ENCODE measurements at places on chromosomes 4 and X.

- DNase-seq, result no peak
These were observed 88.9 kb downstream of the RASL11B start for GRCh38 chr4:52951016-52951415.

- DNase-seq, result no peak
These were observed 60.3 kb upstream of the ANTXR2 start for GRCh38 chr4:80133240-80133783.

- no peak for DNase-seq
These were observed 193.8 kb upstream of the CXorf51B start for GRCh38 chrX:146615628-146616348.

- no peak for DNase-seq
These were observed 5.5 kb upstream of the IL15 start for GRCh38 chr4:141630854-141631253.

DNA sequence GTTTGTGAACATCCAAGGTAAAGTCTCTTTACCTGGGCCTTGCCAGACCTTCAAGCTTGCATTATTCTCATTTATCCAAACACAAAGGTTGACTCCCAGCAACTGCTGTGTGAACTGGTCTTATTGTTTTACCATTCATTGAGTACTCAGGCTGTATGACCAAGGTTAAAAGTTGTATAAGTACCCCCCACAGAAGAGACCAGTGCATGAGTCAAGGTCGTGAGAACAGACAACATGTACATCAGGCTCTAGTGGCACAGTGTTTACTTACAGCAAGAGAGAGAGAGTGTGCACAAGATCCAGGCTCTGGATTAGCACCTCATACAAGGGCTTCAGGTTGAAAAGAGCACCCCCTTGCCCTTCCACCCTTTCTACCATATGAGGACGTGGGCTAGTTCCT is 77.4 kb upstream of the EFNB1 start:
- no peak for DNase-seq

DNA sequence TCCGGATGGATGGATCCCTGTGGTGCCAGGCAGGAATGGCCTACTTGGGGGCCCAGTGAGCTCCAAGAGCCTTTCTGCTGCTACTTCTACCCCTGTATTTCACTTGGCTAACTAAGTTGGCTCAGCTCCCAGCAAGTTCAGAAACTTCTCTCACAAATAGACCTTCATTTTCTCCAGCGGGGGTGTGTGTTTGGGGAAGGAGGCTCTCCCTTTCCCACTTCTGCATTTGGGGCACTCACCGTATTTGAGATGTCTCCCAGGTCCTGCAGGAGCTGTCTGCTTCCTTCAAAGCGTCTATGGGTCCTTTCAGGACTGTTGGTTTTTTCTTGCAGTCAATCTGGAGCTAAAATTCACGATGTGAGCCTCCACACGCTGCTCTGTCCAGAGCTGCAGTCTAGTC is 197.7 kb downstream of the SPANXN3 start:
- DNase-seq, result no peak

DNA sequence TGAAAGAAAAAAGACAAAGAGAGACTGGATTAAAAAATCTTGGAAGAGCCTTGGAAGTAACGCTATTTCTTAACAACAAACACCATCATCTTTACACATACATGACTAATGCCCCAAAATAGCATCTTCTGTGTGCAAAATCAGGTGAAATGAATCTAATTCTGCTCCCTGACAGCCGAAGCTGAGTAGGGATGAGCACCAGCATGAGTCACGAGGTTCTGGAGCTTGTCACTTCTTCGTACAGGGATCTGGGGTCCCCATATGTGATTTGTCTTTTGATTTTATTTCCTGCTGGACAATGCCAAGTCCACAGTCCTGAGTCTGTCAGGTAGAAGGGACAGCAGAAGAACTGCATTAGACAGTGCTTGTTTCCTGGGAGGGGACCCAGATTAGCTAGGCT is 55.9 kb downstream of the OSTC start:
- no peak for DNase-seq

- peak; percentile 51 for DNase-seq
These were observed 126.7 kb upstream of the MBNL3 start for GRCh38 chrX:132615391-132616131.

- no peak for DNase-seq
These were observed 41.0 kb downstream of the CD99L2 start for GRCh38 chrX:150857453-150857852.

DNA sequence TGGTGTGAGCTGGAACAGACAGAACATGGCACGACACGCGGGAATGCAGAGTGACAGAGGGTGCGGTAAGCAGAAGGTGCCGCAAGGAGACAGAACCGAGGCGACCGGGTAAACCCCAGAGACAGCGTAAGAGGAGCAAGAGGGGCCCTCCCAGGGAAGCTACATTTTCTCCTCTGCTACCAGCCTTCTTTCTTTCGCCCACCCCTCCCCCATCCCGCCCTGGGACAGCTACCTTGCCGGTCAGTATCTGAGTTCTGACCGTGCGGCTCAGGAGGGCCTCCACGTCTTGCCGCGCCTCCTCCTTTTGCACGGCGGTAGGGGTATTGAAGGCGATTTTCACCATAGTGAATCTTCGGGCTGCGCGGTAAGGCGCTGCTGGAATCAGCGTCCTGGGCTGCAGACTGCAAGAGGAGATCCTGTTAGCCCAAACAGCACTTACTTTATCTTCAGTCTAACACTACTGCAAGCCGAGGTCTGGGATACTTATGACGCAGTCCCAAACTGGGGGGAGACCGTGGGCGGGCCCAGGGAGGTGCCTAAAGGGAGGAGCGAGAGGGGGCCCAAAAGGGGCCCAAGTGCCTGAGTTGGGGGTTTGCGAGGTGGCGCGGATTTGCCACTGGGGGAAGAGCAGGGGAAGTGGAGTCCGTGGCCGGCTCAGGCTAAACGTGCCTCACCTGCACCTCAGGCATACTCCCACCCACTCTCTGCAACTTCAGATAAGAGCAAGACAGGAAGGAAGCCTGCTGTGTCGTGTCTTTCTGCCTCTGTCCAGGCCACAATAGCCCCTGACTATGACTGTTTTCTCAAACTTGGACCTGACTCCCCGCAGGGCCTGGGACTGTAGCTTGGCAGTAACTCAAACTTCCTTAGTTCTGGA is at the start of gene ITM2A:
TSS of gene ITM2A (minus strand) at position 462 of the 877 bp plus-strand sequence. CDS start at position 343, 119 bp downstream.
- peak; percentile 15 for DNase-seq

DNA sequence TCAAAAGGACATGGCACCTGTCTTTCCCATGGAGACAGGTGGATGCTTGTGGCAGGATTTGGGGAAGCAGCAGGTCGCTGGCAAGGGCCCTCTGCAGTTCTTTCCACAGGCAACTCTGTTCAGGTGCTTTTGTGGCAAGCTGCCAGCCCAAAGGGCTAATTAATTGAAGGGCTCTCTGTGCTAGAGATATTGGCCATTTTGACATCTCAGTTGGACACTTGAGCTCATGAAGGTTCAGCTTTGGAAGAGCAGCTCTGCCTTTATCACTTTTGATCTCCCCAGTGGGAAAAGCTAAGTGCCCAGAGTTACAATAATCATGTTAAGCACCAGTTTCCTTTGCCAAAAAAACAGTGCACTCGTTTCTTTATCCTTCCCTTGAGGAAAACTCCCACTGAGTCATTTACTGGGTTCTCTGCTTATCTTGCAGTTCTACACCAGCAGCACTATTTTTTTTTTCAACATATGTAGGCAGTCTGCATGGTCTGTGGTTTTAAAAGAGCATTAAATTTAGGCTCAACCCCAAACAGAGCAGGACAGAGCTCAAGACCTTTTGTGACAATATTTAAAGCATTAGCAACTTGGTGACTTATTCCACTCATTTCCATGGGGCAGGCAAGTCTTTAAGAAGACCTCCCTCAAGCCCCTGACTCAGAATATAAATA is 336.4 kb upstream of the RASGEF1B start:
- DNase-seq, result no peak

- no peak for DNase-seq
These were observed 18.3 kb upstream of the HUWE1 start for GRCh38 chrX:53704854-53705253.

DNA sequence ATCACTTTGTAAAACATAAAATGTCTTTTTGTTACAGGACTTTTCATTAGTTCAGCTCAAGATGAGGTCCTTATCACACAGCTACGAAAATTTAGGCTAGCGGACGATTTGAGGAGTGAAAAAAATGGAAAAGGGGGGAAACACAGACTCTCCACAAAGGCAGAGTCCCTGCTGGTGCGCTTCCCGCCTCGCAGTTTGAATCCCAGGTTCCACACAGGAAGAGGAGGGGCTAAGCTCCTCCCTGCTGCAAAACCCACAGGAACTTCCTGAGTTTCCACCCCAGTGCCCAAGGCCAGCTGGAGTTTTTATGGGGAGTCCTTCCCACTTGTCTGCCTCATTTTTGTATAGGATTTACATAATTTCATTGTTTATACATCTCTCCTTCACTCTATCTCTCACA is 11.2 kb downstream of the ADAM29 start:
- no peak for DNase-seq

GRCh38 chr4:107825072-107825824 is 516 bp downstream of the SGMS2 start:
- peak; percentile 60 for DNase-seq

GRCh38 chr4:88457307-88458103 is 586 bp downstream of the HERC5 start:
- peak; percentile 70 for DNase-seq

- no peak for DNase-seq
These were observed 542.9 kb upstream of the GRIA3 start for GRCh38 chrX:122641136-122641535.

DNA sequence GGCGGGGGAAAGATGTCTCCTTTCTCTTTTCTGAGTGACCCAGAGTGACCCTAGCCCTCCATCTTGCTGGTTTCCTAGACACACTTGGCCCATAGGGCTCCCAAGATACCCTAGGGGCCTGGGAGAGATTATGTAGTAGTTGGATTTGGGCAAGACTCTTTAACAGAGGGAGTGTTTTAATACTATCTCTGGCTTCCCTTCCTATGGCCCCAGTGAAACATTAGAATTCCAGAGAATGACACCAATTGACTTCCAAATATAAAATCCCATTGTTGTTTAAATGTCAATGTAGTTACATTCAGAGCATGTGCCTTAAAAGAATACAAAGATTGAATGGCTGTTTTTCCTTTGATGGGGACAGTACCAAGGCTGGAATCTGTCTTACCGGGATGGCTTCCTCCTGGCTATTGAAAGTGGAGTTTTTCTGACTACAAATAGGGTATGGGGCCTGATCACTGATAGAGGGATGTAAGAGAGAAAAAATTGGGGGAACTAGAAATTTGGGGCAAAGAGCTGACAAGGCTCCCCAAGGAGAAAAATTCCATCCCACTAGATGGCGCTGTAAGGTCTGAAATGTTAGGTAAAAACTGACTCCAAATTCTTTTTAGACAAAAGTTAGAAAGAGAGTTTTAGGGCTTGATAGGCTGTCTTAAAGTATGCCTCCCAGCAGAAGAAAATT is 10.7 kb downstream of the TENT5D start:
- DNase-seq, result peak; percentile 3

GRCh38 chr4:176291748-176292147 is 22.7 kb upstream of the ASB5 start:
- DNase-seq, result no peak

DNA sequence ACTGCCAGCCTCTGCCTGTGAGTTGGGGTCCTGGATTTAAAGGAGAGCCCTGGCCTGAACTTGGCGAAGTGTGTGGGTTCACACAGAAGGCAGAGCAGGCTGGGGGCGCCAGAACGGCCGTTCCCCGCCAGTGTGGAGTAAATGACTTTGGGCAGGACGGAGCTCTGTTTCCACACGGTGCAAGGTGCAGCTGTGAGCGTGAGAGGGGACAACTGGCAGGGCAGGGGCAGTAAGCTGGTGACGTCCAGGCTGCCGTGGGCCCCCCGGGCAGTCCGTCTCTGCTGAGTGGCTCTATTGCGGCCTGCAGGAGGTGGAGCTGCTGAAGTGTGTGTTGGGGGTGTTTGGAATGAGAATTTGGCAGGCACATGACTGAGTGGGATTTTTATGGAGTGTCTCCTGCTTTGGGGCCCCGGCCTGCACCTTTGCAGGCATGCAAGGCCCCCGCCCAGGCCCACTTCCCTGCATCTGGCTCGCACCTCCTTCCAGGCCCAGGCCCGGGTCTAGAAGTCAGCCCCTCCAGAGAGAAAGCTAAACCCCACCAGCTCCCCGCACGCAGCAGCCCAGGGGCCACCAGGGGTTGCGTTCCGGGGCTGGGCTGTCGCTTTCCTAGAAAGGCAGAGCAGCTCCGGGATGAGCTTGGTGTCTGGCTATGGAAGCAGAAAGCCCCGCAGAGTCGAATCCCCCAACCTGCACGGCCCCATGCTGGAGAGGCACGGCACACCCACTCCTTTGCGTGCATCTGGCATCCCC is 62.2 kb upstream of the GRPEL1 start:
- DNase-seq, result no peak

GRCh38 chr4:99629962-99630554 is 27.6 kb downstream of the C4orf54 start:
- DNase-seq, result no peak

- DNase-seq, result no peak
These were observed 149.7 kb downstream of the RRAGB start for GRCh38 chrX:55867181-55867651.

- no peak for DNase-seq
These were observed 77.5 kb downstream of the MSN start for GRCh38 chrX:65744965-65745364.

GRCh38 chr4:24266951-24267722 is 317.2 kb downstream of the DHX15 start:
- no peak for DNase-seq

DNA sequence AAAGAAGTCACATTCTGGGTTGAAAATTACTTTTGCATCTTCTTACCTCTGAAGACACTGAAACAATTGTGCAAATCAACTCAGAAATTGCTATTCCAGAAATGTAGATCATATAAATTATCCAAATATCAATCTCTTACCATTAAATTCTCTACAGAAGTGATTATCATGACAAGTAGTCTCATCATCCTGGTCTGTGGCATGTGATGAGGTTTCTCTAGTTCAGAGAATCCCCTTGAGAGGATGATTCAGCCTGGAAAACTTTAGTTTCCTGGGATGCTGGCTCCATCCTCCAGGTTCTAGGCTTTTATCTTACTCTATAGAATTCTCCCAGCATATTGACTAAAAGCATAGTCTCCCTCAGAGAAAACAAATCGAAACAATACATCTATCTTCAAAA is 76.2 kb upstream of the S100G start:
- no peak for DNase-seq

DNA sequence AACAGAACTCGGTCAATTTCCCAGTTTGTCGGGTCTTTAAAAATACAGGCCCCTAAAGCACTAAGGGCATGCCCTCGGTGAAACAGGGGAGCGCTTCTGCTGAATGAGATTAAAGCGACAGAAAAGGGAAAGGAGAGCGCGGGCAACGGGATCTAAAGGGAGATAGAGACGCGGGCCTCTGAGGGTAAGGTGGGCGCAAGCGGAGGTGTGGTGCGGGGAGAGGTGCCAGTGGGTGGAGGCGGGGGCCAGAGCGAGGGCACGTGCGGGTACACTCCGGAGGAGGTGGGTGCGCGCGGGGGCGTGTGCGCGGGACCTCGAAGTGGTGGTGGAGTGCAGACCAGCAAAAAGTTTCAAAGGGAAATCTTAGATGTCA is 787 bp upstream of the TET2 start:
- DNase-seq, result peak; percentile 38
